Pancreas (tissue), 10 donors: ENCODE measurements at places on chromosomes 1 and 21. TPM values are rescaled to one million over a fixed set of nuclear protein-coding genes. Genes with fewer than 3 reads are reported as not detected.

DNA sequence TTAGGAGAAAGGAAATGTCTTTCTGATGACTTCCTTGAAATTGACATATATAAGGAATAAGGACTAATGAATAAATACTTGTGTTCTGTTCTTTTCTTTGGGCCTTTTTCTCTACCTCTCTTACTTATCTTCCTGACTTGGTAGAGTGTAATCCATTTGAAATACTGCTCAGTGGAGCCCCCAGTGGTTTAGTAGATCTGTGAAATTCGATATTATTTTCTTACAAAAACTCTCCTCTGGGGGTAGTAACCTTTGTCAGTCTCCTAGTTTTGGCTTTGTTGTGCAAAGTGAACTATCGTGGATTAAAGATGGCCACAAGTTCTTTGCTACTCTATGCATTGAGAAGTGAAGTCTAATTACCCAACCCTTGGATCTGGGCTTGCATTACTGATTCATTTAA is 48.8 kb downstream of the DUSP10 start:
- H3K4me1 ChIP-seq, result no peaks in the 10 kb centered on the region
- no peak for DNase-seq
- H3K27ac ChIP-seq, result no peak overlapping the region
- no peaks in the 10 kb centered on the region for H3K36me3 ChIP-seq
- H3K27me3 ChIP-seq, result no peaks in the 10 kb centered on the region

- H3K36me3 ChIP-seq, result no peaks in the 10 kb centered on the region
- H3K27me3 ChIP-seq, result no peaks in the 10 kb centered on the region
- H3K27ac ChIP-seq, result no peak overlapping the region
- H3K4me1 ChIP-seq, result no peaks in the 10 kb centered on the region
These were observed 57.7 kb downstream of the SPATA6 start for GRCh38 chr1:48414264-48414663.

DNA sequence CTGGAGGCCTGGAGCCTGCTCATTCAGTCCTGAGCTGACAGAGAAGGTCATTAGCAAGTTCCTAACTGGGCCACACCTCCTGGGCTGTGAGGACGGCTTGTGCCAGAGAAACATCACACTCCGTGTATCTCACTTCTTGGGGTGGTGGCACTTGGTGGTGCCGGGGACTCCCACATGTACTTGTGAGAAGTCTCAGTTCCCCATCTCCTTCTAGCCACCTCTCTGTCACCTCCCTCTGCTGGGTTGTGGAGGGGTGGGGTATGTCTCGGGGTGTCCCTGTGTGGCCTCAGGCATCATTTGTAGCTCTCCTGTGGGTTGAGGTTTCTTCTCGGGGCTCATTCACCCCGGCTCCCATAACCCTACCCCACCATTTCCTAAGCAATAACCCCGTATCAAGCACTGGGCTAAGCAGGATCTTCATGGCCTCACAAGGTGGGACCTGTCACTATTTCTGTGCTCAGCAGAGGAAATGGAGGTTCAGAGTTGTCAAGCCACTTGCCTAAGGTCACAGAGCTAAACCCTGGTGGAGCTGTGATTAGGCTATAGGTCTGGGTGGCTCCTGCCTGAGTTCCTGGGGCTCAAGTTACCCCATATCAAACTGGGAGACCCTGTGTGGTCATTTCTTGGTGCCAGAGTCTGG is 62.5 kb downstream of the UBIAD1 start:
- peaks cover 5% of the 10 kb centered on the region for H3K4me1 ChIP-seq
- H3K27ac ChIP-seq, result no peak overlapping the region
- no peak overlapping the region for H3K4me3 ChIP-seq
- no peaks in the 10 kb centered on the region for H3K36me3 ChIP-seq
- H3K27me3 ChIP-seq, result no peaks in the 10 kb centered on the region

DNA sequence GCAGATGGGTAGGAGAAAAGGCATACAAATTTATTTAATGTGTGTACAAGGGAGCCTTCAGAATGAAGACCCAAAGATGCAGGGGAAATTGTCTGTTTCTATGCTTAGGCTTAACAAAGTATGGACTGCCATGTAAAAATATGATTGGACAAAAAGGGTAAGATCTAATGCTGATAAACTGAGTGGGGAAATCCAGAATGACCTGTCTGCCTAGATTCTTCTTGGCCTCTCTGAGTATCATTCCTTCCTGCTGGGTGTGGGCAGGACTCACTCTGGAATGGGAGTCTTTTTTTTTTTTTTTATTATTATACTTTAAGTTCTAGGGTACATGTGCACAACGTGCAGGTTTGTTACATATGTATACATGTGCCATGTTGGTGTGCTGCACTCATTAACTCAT is 61.0 kb downstream of the IGSF5 start:
- no peaks in the 10 kb centered on the region for H3K36me3 ChIP-seq
- H3K4me1 ChIP-seq, result no peaks in the 10 kb centered on the region
- H3K27me3 ChIP-seq, result no peaks in the 10 kb centered on the region
- H3K4me3 ChIP-seq, result no peak overlapping the region

DNA sequence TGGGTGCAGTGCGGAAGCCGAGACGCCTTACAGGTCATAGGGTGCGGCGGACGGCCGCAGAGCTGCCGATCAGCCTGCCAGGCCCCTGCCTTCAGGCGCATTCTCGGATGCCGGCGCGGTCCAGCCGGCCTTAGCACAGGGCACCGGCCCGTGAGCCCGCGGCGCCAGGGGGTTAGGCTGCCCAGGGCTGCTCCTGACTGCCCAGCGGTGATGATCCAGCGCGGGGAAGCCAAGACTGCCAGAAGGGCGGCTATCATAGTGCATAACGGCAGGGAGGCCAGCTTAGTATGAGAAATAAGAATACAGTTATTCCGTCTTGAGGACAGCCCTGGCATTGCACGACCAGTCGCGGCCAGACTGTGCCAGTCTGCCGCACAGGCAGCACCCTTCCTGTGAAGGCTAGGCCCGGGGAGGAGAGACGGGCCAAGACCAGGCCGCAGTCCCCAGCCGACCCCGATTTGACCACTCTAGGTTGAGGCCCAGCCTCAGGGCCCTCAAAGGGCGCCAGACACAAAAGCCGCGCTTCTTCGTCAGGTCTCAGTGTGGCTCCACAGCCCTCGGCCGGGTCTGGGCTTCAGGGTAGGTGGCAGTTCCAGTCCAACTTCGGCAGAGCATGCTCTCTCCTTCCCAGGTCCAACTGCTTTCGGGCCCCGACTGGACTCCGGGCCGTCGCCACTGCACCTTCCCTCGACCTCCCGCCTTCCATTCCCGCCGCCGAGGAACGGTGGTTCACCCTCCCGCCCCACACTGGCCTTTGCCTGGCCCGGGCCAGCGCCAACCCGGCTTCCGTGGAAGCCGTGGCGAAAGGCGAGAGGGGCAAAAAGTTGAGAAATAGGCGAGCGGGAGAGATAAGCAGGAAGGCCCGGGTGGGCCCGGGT is 829 bp downstream of the ALX3 start:
- no peaks in the 10 kb centered on the region for H3K36me3 ChIP-seq
- H3K27me3 ChIP-seq, result peaks cover 9% of the 10 kb centered on the region
- no peak overlapping the region for H3K27ac ChIP-seq
- no peak for DNase-seq
- H3K4me3 ChIP-seq, result no peak overlapping the region

DNA sequence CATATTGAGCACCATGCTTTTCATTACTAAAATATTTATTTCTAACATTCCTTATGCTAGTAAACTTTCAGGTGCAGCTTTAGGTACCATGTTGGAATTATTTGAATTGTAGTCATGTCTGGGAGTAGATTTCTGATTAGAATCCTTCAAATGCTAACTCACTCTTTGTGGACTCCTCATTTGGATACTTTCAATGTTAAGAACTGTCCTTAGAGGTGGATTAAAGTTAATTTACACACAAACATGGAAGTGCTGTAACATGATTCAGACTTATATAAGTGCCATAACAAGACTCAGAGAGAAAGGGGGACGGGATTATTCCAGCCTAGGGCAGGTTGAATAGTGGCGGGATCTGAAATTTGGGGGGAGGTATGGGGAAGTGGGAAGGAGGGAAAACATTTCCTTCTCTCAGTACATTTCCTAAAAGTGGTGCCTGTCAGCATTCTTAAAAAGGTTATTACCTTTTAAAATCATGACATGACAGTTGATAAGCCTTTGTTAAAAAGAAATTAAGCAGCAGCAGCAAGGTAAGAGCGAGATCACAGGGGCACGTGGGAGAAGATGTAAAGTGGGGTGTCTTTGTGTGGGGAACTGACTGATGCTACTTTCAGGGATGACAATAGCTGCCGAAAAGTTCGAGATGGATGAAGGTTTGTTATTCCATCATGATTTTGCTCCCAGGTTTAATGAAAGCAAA is 44.4 kb downstream of the HHAT start:
- no peak overlapping the region for H3K4me3 ChIP-seq
- peaks cover 3% of the 10 kb centered on the region for H3K4me1 ChIP-seq
- H3K27me3 ChIP-seq, result no peaks in the 10 kb centered on the region
- DNase-seq, result no peak

GRCh38 chr1:57238233-57238781 is 185.6 kb downstream of the DAB1 start:
- H3K4me1 ChIP-seq, result no peaks in the 10 kb centered on the region
- no peak overlapping the region for H3K4me3 ChIP-seq
- H3K27ac ChIP-seq, result no peak overlapping the region
- no peak for DNase-seq
- H3K27me3 ChIP-seq, result no peaks in the 10 kb centered on the region

DNA sequence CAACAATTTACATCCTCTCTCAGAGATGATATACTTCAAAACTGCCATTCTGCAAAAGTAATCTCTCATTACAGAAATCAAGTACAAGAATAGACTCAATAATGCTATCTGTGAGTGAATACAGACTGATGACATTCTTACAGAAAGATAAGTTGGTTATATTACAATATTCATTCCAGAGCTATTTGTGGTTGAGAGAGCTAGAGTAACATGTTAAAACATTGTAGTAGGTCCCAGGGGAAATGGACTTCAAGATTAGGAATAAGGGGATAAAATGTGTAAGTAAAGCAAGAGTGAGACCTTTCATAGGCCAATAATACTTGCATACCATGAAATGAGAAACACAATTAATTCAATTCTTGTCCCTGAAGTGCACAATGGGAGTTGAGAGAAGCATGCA is 1.5 kb downstream of the F13B start:
- H3K27me3 ChIP-seq, result no peaks in the 10 kb centered on the region
- no peak for DNase-seq
- H3K4me1 ChIP-seq, result no peaks in the 10 kb centered on the region
- no peaks in the 10 kb centered on the region for H3K36me3 ChIP-seq
- no peak overlapping the region for H3K27ac ChIP-seq
- no peak overlapping the region for H3K4me3 ChIP-seq

Gene LPGAT1
- polyA plus RNA-seq, result 12.6 TPM

Gene SFN
- polyA plus RNA-seq, result 0.77 TPM

Gene LTN1
- polyA plus RNA-seq, result 4.4 TPM
